ENCODE measurements at places on chromosomes 16 and 17. TPM values are rescaled to one million over a fixed set of nuclear protein-coding genes. Genes with fewer than 3 reads are reported as not detected.

TUBD1 gene
- total RNA-seq, result 10.3 TPM

C16orf54 gene
- total RNA-seq, result not detected

SOST gene
- total RNA-seq, result not detected

CDH16 gene
- 0.45 TPM for total RNA-seq

DNA sequence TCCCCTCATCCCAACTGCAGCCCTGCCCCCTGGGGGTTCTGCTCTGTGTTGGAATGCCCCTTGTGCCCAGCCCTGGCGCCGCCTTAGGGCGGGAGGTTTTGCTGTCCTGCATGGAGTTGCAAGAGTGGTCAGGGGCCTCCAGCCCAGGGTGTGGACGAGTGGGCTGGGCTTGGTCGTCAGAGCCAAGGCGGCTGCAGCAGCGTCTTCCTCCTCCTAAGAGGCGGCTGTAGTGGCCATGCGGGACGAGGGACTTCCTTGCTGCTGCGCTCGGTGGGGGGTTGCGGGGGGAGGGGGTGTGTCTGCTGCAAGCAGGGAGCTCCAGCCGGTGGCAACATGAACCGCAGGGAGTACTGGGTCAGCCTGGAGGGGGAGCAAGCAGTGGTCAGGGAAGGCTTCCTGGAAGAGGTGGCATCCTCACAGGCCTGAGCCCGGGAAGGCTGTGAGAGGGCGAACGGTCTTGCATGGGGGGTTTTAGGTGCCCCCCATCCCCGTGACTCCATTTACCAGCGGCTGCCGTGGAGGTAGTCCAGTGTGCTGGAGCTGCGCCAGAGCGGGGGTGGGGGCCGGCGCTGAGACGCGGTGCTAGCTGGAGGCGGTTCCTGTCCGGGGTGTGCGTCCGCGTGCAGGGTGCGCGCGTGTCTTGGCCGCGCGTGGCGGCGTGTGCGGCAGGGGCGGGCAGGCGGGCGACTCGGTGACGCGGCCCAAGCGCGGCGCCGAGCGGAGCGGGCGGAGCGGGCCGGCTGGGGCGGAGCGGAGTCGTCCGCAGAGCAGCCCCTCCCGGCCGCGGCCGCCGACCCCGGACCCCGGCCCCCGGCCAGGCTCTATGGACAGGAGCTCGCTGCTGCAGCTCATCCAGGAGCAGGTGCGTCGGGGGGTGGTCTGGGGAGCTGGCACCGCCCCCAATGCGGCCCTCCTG, at the start of gene RHBDL1:
RHBDL1 (plus strand) TSS at position 704 of the 916 bp plus-strand sequence; CDS start at position 824, 120 bp downstream.
- DNase-seq, result no peak

GRCh38 chr17:35788477-35789368, 6.7 kb downstream of the MMP28 start:
- no peak for DNase-seq

- no peak for DNase-seq
Observed at GRCh38 chr17:28907709-28908475, 5.0 kb upstream of the DHRS13 start.

GRCh38 chr16:17817260-17817659, 346.5 kb upstream of the XYLT1 start:
- DNase-seq, result no peak

GRCh38 chr16:9065077-9065476, 26.4 kb upstream of the HAPSTR1 start:
- DNase-seq, result no peak

KRT12 gene
- not detected for total RNA-seq

DNA sequence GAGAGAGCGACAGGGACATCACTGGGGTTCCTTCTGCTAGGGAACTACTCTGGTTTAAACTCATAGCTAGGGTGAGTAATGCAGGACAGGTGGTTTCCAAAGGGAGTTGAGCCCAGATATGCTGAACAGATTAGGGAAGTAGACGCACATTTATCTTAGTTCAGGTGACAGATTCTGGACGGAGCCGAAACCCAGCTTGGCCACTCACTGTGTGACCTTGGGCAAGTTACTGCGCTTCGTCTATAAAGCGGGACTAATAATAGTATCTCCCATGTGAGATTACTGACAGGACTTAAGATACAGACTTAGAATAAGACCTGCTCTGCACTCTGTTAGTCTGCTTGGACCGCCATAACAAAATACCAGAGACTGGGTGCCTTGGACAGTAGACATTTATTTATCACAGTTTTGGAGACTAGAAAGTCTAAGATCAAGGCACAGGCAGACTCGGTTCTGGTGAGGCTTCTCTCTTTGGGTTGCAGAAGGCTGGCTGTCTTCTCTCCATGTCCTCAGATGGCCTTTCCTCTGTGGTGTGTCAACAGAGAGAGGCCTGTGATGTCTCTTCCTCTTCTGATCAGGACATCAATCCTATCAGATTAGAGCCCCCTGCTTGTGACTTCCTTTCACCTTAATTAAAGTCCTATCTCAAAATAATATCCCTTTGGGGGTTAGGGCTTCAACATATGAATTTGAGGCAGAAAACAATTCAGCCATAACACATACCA, 12.1 kb downstream of the SCNN1G start:
- no peak for DNase-seq

MAP2K6 gene
- total RNA-seq, result 3.4 TPM

DNA sequence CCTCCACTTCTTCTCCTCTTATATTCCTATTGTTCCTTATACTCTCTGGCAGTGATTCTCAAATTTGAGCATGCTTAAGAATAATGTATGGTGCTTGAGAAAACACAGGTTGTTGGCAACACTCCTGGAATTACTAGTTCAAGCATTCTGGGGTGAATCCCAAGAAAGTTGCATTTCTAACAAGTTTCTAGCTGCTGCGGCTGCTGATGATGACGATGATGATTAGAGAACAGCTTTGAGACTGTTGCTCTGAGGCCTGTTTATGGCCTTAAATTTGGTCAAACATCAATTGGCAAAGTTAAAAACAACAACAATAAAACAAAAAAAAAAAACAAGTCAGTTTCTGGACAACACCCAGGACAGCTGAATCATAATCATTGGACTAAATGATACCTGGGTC, 961.9 kb downstream of the CDH11 start:
- no peak for DNase-seq

SCGB1C2 gene
- not detected for total RNA-seq

MYH13 gene
- not detected for total RNA-seq

FAM20A gene
- 5.1 TPM for total RNA-seq

- no peak for DNase-seq
Observed at GRCh38 chr16:75248142-75248535, 3.3 kb downstream of the BCAR1 start.

GPRC5B gene
- 6.0 TPM for total RNA-seq

DNA sequence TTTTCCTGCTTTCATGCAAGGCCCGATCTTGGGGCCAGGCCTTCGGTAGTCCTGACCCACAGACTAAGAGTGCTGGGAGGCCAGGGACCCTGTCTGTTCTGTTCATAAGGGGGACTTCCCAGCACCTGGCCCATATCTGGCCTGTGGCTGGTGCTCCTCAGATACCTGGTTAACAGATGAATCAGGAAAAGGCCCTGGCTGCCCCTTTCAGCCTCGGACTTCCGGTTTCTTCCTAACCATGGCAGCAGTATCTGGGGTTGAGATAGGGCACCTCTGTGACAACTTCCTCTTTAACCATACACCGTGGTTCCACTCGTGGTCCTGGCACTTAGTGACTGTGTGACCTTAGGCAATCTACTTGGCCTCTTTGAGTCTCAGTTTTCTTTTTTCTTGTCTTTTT, 18.4 kb downstream of the PLCG2 start:
- DNase-seq, result no peak

Data from suprapubic skin (tissue), 4 donors.